ENCODE measurements at places on chromosomes 1 and 21.

DNA sequence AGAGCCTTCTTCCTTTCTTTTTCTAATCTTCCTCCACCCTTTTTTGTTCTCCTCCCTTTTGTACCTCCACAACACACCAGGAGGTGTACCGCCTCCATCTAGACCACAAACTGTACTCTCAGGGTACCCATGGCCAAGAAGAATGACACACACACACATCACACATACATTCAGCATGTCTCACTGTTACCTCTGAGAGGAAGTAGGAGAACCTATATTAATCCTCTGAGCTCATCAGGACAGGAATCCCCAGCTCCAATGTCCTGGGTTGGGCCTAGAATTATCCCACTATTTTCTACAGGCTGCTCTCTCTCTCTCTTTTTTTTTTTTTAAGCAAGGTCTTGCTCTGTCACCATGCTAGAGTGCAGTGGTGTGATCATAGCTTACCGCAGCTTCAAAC lies 36.7 kb downstream of the ATP2B4 start:
- no peak for DNase-seq

DNA sequence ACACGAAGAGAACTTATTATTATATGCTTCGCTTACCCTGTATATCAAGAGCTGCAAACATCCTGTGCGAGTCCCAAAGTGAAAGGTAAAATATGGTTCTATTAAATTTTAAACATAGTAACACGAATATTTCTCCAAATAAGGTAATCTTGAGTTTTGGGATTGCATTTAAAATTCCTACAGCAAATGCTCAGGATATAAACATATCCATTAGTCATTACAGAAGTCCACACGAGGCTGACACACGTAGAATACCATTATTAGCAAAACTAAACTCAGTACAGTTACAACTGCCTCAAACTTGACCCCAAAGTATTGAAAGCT lies 282 bp upstream of the LYPLAL1 start:
- DNase-seq, result no peak

GRCh38 chr1:184429335-184429734 lies 42.5 kb downstream of the C1orf21 start:
- DNase-seq, result no peak

DNA sequence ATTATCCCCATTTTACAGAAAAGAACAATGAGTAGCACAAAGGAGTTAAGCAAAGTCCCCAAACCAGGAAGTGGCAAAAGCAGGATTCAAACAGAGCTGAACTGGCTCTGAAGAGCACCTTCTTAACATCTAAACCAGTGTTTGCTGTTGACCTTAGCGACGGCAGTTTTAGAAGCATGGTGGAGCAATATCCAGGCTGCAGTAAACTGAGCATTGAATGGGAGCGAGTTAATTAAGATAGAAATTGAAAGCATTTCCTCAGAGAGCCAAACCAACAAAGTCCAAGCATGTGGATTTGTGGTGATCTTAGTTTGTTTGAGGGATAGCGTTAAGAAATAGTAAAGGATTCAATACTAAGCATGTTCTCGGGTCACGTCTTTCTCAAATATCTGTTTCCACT lies 13.4 kb upstream of the ZNF281 start:
- DNase-seq, result no peak

DNA sequence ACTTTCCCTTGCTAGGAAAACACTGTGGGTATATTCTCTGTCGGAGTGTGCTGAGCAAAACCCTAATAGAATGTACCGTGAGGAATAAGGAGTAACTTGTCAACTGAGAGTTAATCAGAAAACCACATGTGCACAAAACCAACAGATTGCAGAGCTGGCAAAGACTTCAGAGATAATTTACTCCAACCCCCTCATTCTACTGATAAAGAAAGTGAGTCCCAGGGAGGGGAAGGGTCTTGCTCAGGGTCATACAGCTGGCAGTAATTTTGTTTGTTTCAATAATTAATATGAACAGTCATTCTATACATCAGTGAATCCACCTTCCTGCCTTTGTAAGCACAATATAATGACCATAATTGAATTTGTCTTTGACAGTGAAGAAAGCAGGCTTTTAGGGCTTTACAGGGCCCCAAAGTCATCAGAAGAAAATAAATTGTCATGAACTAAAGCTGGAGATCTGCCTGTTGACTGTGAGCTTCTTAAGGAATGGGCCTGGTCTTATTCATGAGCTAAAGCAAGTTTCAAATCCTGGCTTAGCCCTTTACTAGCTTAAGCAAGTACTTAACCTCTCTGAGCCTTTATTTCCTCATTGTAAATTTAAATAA lies 67.2 kb upstream of the HOOK1 start:
- DNase-seq, result no peak

- DNase-seq, result no peak
Measured at GRCh38 chr1:169307176-169307575, 60.4 kb downstream of the NME7 start.

- DNase-seq, result no peak
Measured at GRCh38 chr1:1893291-1893985, 2.6 kb upstream of the GNB1 start.

DNA sequence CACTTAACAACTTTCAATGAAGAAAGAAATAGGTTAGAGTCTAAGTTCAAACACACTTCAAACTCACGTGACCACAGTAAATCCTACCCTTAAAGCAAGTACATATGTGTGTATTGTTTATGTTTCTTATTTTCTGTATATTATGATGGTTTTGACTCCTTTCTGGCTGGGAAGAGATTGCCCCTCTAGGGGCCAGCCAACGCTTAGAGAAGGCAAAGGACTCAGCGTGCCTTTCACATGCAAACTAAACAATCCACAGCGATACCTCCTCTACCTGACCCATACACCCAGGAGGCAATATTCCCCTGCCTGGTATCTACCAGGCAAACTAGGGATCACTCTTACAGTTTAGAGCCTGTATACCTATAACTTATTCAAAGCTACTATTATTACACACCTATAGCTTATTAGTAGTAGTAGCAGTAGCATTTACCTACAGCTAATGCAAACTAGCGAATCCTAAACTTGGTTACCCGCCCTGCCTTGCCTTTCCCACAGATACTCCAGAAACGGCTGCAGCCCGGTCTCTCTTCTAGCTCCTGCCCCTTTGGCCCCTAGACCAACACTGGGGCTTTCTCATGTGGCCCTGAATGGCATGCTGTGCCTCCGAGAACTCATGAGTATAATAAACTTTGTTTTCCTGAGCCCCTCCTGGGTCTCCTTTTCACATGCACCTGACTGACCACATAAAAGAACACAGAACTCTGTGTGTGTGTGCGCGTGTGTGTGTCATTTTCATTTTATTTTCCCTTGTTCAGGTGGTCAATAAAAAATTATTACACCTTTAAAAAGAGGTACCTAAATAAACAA lies 14.0 kb downstream of the NRIP1 start:
- DNase-seq, result no peak

DNA sequence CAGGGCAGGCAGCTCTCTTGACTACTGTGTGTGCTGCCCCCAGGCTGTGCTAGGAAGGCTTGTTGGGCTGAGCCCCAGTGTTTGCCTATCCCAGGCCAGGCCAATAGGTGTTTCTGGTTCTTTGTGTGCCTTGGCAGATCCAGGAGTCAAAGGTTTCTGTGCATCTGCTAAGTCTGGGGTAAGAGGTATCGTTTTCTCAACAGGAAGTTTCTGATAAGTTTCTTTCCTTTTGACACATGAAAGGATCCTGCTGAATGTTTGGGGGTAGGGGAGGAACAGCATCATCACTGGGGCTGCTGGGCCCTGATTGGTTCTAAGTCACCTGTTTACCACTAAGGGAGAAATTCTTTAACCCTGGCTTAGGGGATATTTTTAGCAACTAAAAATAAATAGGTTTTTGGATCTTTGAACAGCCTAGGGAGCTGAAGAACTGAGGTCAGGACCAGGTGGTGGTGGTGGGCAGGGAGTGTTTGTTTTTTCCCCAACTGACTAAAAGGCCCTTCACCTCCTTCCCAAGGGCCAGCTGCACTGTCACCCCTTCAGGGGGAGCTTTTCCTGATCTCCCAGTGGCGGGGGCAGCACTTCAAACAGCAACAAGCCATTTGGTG lies 85.1 kb downstream of the KCNN3 start:
- no peak for DNase-seq

GRCh38 chr1:204503122-204503912 lies 8.7 kb upstream of the PIK3C2B start:
- peak; percentile 85 for DNase-seq

GRCh38 chr1:186207391-186208085 lies 167.5 kb downstream of the TPR start:
- no peak for DNase-seq

GRCh38 chr1:91809317-91809716 lies 76.6 kb downstream of the TGFBR3 start:
- no peak for DNase-seq

DNA sequence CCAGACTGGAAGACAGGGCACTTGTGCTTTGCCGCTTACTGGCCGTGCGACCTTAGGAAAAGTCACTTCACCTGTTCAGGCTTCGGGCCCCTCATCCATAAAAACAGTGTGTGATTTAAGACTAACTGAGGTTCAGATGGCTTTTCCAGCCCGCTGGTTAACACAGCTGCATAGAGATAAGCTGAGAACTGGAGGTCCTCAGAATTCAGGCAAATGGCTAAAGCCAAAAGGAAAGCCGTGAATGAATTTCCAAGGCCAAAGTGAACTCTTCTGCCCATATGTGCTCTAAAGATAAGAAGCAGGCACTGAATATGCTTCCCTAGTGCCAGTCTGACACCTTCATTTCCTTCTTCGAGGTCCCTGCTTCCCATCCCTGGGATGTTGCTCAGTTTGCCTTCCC lies 23.5 kb upstream of the SARS1 start:
- DNase-seq, result peak; percentile 48

GRCh38 chr1:2145946-2146835 lies 48.4 kb downstream of the FAAP20 start:
- DNase-seq, result no peak

- DNase-seq, result no peak
Measured at GRCh38 chr1:204873714-204874113, 3.1 kb downstream of the NFASC start.

DNA sequence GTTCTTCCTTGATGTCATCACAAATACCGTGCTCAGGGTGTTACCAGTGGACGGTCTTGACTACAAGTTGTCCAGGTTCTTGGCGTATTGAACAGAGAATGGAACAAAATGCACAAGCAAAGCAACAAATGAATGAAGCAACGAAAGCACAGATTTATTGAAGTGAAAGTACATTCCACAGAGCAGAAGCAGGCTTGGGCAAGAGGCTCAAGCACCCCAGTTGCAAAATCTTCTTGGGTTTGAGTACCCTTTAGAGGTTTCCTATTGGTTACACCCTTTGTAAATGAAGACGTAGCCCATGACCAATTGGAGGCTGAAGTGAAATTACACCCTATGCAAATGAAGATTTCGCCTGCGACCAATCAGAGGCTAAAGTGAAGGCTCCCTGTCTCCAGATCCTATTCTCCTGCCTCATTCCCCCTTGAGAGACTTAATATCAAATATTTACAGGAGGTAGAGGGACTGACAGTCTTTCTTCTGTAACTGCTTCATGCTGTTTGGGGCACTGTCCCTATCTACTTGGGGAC lies 38.3 kb downstream of the YY1AP1 start:
- no peak for DNase-seq

DNA sequence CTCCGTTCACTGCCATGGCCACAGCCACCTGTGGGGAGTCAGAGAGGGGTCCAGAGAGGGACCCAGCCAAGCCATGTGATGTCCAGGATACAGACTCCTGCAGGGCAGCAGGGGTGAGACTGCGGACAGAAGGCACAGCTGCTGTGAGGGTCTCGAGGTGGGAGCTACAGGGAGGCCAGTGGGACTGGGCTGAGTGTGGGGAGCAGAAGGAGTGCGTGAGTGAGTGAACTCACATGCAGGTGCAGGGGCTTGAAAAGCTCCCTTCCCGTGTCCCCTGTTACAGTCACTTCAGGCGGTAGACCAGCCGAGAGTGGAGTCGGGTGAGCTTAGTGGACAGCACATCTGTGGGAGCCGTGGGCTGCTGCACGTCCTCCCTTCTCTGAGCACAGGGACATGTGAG lies 42.4 kb downstream of the S100B start:
- DNase-seq, result no peak

DNA sequence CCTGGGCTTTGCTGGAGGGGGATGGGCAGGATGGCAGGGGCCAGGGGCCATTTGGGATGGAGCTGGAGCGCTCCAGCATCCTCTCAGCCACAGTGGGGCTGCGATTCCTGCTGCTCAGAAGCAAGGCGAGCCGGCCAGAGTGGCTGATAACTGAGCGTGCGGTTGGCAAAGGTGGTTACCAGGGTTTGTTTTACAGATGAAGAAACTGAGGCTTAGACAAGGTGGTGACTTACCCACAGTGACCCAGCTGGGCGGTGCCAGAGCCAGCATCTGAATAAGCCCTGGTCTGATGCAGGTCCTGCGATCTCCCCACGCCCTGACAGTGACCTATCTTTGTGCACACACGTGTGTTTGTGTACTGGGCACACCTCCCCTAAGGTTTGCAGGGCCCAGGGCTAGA lies 5.9 kb upstream of the PRXL2B start:
- no peak for DNase-seq

GRCh38 chr1:201648907-201649721 lies 110.2 kb downstream of the NAV1 start:
- DNase-seq, result no peak

- DNase-seq, result no peak
Measured at GRCh38 chr1:90919190-90919719, 102.6 kb downstream of the ZNF644 start.

GRCh38 chr1:183885142-183885735 lies 80.3 kb downstream of the RGL1 start:
- no peak for DNase-seq

DNA sequence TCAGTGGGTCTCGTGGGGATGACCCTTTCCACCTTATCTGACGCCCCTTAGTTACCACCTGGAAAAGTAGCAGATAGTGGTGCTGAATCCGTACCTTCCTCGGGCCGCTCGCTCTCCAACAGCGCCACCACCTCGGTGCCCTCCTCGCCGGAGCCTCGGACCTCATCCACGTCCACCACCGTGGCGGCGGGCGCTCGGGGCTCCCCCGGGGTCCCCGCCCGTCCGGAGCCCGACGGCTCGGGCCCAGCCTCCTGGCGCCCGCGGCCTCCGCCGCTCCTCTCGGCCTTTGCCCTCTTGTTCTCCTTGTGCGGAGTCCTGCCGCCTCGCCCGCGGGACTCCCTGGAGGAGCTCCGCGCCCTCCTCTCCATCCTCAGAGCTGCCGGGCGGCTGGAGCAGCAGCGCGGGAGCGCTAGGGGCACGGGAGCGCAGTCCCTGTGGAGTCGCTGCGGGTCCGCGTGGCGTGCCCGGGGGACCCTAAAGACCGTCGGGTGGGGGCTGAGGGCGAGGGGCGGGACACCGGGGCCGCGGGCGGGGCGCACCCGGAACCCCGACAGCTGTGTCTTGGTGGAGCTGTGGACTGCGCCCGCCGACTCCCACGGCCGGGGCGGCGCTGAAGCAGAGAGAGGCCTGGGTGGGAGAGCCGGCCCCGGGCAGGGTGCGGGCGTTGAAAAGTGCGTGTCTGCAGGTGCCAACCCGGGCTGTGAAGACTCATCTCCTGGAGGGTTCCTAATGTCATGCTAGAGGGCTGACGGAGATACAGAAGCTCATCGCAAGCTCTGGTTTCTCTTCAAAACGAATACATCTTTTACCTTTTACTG lies at the start of gene NPHS2:
TSS of gene NPHS2 (minus strand) at position 452 of the 818 bp plus-strand sequence. CDS start at position 368, 84 bp downstream.
- DNase-seq, result no peak

GRCh38 chr1:77282866-77283539 lies 1.2 kb downstream of the AK5 start:
- no peak for DNase-seq

All from hematopoietic multipotent progenitor cell treated with erythropoietin and hydrocortisone succinate and interleukin-3 and kit ligand, for 8 days (in vitro differentiated cells).